ENCODE measurements at places on chromosomes 7 and 10.
A peak's percentile ranks its signal among the peaks of the same experiment; 100 is the strongest.

DNA sequence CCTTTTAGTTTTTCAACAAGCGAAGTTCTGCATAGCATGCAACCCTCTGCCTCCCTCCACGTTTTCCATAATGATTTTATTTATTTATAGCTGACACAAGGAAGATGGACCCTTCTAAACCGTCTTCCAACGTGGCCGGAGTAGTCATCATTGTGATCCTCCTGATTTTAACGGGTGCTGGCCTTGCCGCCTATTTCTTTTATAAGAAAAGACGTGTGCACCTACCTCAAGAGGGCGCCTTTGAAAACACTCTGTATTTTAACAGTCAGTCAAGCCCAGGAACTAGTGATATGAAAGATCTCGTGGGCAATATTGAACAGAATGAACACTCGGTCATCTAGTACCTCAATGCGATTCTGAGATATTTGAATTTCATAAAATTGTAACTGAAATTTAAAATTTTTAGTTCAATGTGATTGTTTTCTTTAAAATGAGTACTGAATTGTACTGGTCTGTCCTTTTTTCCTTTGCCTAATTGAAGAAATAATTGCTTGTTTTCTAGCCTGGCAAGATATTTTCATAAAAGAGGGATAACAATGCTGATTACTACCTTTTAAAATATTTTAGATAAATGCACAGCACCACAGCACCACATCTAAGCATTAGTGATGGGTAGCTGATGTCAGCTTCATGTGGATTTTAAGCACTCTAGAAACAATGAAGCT is 41.5 kb upstream of the SLC39A12 start:
- DNase-seq = peak; percentile 8

DNA sequence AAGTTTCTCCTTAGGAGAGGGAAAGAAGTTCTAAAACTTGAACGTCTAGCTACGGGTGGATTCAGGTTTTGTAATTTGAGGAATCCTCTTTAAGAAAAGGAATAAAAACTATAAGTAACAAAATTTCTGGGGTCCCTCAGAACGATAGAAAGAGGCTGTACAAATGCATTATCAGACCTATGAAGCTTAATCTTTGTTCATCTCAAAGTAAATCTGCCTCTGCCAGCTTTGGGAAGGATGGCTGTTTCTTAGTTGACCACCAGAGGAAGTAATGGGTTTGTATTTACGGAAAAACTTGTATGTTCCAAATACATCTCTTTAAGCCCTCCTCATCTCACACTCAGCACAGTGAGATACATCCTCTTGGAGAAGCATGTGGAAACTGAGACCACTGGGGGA is 864 bp downstream of the PSTK start:
- peak; percentile 80 for DNase-seq

- DNase-seq = no peak
Observed at GRCh38 chr7:155865830-155866525, 53.7 kb upstream of the SHH start.

DNA sequence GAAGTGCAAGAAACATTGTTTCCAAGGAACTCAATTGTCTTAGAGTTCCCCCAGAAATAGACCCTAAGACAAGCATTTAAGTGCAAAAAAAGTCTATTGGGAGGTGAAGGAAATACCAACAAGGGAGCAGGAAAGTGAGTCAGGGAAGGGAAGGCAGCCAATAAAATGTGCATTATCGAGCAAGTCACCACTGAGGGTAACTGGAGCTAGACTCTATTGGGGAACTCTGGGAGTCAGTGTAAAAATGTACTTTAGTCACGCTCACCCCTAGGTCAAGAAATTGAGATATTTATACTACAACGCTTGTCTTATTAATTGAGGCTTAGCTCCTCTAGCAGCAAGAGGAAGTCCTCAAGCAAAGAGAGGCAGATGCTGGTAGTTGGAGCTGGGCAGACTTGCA is 137.7 kb downstream of the RTKN2 start:
- DNase-seq = no peak

- no peak for DNase-seq
Observed at GRCh38 chr10:101303087-101303703, 50.8 kb upstream of the BTRC start.

GRCh38 chr7:151008511-151009323 is 15.6 kb downstream of the ATG9B start:
- no peak for DNase-seq

DNA sequence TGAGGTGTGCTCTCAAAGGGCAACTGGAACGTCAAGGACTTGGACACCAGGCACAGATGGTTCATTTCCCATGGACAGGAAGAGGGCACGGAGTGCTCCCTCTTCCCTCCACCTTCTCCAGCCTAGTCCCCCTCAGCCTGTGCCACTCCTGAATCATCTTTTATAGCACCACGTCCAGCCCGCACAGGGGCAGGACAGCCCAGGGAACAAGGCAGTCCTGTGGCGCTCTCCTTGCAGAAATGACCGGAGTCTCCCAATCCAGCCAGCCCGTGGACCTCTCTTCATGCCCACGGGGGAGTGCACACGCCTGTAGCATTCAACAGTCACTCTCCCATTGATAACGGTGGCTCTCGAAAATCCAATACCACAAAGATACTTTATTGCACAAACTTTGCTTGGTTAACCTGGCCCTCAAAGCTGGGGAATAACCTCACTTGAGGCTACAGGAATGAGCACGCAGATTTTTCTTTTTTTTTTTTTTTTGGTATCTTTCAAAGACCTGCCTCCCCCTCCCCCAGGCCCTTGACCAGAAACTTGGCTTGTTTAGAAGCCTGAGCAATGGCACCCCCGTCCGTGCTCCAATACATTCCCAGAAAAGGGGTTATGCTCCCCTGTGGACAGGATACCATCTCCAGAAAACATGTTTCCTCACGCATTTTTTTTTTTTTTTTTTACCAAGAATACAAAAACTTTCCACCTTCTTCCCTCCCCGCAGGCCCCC is 733 bp downstream of the PRKCQ start:
- DNase-seq = no peak

- DNase-seq = peak; percentile 24
Observed at GRCh38 chr7:38748056-38748610, 117.0 kb upstream of the AMPH start.

DNA sequence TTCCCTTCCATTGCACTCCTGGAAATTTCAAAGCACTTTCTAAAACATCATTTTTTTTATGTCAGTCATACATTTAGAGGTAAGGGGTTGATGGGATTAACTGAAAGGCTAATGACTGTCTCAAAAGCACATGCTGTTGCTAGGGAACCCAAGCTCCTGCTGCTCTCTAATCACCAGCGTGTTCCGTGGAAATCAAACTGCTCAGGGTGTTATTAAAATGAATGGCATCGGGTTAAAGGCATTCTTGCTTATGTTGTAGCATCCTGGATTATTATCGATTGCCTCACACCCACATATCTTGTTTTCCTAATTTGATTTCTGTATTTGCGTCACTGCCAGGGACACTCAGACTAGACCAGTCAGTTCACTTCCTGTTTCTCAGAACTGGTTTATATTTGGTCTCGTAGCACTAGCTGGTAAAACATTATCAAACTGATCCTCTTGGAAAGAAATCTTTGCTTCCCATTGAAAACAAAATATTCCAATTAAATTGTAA is 216.5 kb upstream of the MKLN1 start:
- DNase-seq = no peak

GRCh38 chr10:131817866-131818509 is 82.8 kb upstream of the PPP2R2D start:
- no peak for DNase-seq

- DNase-seq = peak; percentile 32
Observed at GRCh38 chr10:3720228-3721019, 64.6 kb downstream of the KLF6 start.

GRCh38 chr10:79066411-79067240 is 2.1 kb upstream of the ZMIZ1 start:
- no peak for DNase-seq

DNA sequence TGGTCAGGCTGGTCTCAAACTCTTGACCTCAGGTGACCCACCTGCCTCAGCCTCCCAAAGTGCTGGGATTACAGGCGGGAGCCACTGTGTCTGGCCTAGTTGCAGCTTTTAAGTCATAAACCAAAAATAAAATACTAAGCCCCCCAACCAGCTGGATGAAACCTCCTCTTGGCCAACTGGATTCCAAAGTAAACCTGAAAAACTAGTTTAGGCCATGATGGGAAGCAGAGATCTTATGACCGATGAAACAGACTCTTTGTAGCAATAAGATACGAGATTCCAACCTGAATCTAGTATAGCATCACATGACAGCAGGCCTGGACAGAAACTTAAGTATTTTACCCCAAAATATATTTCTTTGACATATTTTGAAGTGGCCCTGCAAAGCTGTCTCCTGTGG is 9.1 kb upstream of the MCM10 start:
- no peak for DNase-seq

- no peak for DNase-seq
Observed at GRCh38 chr10:30215141-30215540, 133.9 kb downstream of the MTPAP start.

- no peak for DNase-seq
Observed at GRCh38 chr10:77289027-77289501, 348.5 kb downstream of the KCNMA1 start.

DNA sequence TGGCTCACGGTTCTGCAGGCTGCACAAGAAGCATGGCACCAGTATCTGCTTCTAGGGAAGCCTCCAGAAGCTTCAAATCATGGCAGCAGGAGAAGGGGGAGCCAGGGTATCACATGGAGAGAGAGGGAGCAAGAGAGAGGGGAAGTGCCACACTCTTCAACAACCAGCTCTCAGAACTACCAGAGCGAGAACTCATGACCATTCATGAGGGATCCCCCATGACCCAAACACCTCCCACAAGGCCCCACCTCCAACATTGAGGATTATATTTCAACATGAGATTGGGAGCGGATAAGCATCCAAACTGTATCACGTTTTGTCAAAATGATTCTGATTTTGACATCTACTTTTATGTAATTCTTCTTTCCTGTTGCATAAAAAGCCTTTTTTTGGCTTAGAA is 38.5 kb downstream of the CREM start:
- DNase-seq = no peak

GRCh38 chr7:128234476-128235026 is 6.5 kb upstream of the LEP start:
- no peak for DNase-seq

DNA sequence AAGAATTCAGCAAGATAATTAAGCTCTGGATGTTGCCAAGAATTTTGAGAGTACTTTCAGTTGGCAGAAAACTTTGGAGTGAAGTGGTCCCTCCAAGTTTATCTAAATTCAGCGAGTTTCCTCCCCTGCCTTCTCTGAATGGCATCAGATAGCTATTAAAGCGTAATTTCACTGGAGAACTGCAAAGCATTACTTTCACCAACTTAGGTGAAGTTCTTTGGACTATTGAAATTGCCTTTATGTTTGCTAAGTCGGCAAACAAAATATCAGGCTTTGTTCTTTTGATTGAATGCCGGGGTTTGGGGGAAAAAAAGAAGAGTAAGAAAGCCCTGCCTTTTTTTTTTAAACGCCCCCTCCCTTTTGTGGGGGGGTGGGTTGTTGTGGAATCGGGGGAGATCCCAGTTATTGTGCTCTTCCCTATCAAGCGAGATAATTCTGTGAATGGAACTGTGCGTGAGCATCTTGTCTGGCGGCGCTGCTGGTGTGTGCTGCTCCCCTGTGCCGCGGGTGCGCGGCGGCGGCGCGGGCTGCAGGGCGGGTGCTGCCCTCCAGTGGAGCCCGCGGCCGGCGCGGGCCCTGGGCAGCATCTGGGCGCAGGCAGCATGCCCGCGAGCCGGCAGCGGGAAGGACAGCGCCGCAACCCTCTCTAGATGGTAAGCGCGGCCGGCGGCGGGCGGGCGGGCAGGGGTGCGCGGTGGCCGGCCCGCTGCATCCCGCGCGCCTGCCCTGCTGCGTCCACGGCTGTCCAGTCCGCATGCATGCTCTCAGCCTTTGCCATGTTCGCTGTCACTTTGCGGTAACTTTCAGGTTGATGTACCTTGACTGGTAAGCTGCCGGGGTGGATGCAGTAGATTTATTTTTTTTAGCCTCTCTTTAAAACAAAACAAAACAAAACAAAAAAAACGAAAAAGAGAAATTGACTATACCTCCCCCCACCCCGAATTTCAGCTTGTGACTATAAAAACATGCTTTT is 176.5 kb downstream of the TCF7L2 start:
- no peak for DNase-seq

- no peak for DNase-seq
Observed at GRCh38 chr7:77544518-77544917, 7.4 kb downstream of the PTPN12 start.

GRCh38 chr10:11746883-11747539 is 4.8 kb downstream of the ECHDC3 start:
- no peak for DNase-seq

DNA sequence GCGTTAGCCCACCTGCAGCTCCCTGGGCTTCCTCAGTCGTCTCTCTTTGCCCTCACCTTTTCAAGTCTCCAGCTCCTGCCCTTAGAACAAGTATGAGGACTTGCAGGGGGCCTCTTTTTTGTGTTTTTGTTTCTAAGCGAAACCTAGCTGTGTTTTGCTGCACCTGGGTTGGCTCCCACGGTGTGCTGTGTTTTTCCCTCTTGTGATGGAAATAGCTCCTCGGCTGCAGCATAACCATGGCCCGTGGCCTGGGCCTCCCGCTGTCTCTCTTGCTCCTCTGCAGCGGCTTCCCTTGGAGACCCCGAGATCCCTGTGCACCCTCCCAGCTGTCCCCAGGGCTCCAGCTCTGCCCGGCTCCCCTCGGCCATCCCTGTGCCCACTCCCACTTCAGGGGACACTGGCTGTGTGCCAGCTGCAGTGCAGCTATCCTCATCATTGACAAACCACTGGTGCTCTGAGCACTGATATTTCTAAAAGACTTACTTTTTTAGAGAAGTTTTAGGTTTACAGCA is 75.6 kb upstream of the TCERG1L start:
- no peak for DNase-seq

GRCh38 chr7:139734395-139734794 is 43.4 kb downstream of the HIPK2 start:
- no peak for DNase-seq

- no peak for DNase-seq
Observed at GRCh38 chr10:6333086-6333485, 130.4 kb downstream of the PFKFB3 start.

DNA sequence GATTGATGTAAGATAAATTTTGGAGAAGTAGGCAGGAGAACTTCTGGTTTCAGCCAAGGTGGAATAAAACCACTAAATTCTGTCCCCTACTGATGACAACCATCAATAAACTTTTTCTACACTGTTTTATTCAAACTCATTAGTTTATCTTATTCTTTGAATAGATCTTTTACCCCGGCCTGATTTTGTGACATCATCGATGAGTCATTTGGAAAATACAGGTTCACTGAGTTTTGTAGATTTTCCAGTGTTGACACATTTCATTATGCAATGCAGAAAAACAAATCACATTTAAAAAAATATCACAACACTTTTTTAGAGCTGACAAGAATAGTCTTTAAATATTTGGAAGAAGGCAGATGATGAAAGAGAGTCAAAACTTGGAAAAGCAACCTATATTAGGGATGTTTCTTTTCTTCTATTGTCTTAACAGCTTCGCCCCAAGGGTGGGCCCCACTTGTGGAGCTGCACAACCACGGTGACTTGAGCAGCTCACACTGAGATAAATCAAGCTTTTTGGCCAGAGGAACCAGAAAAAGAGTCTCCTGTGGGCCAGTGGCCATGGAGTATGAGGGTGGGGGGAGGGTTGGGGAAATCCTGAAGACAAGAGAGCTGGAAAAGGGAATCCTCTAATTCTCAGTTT is 112.8 kb downstream of the PTEN start:
- DNase-seq = no peak

All from KG1 (cell line).